Inflammatory macrophage treated with lipopolysaccharide for 4 hours (primary cell): ENCODE measurements at places on chromosomes 2 and 18.
A peak's percentile ranks its signal among the peaks of the same experiment; 100 is the strongest.

GRCh38 chr2:160278101-160278878, 78.2 kb upstream of the ITGB6 start:
- DNase-seq = no peak

GRCh38 chr2:200305797-200306195, 697 bp upstream of the SPATS2L start:
- DNase-seq = peak; percentile 49

DNA sequence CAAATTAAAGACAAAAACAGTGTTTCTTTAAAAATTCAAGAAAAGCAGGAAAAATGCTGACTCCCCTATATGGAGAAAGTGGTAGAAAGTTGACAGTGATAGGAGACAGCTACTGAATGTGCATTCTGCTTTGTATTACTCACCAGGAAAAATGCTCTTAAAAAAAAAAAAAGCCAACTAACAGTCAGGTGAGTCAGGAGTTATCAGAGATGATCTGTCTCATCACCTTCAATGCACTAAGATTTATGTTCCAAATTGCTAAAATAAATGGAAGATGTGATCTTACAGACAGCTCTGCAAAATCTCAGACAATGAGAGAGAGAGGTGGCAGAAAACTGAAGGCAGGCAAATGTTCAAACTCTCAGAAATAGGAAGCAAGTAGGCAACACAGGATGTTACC, 47.6 kb upstream of the ZNF521 start:
- no peak for DNase-seq

DNA sequence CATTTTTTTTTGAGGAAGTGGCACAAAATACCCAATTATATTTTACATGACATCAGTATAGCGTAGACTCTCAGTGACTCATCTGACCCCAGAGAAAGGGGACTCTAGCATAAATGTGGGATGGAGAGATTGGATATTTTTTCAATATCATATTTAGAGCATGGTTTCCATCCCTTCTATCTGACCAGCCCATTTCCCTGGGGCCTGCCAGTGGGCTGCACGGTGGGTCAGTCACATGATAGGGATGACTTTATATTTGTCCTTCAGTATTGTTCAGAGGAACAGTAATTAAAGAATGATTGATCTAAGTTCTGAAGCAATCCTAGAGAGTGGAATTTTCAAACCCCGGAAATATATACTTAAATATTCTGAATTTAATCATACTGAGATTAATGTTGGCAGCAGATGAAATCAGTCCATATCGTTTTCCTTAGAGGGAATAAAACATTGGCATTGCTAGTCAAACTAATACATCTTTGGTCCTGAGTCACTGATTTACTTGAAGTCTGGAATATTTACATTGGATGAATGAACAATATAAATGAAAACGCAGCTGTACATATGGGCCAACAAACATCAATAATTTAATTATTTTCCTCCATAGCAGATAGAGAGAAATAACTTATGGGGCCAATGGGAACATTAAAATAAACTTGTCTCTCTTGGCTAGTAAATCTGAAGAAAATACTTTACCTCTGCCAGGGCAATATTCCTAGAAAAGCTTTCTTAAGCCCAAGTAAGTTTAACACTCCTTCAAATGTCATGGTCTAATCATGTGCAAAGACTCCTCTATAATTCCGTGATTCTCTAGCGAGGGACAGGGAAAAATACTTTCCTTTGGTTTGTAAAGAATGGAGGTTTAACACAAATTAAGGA, 563.6 kb upstream of the PKDCC start:
- DNase-seq = no peak

DNA sequence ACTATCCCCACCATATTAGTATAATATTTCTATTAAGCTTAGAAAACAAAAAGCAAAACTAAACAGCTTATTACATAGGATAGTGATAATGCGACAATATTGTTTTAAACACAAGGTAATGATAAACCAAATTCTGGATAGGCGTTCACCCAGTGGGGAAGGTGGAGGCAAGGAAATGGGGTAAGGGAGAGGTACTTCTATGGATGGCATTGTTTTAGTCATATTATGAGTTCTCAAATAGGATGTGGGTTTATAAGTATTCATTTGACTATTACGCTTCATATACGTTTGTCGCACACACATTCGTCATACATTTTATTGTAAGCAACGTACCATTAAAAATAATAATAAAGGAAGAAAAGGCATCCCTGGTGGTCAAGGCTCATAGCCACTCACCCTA, 88.8 kb upstream of the DNMT3A start:
- DNase-seq = no peak

- DNase-seq = no peak
Measured at GRCh38 chr18:80233201-80233835, 14.0 kb downstream of the PARD6G start.

- no peak for DNase-seq
Measured at GRCh38 chr2:137179542-137179941, 414.2 kb downstream of the THSD7B start.

DNA sequence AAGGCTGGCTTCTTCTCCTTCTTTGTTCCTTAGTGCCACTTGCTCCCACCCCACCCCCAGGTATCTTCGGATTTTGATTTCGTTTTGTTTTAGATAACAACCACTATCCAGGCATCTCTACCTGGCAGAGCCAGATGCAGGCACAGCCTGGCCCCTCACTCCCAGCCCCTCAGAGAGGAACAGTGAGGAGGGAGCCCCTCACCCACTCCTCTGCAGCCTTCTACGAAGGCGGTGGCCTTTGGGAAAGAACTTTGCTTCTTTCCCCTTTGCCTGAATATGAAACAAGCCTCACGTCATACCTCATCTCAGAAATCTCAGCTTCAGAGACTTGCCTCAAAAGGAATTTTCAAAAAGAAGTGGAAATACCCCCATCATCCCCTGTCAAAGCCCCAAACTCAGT, 6.3 kb upstream of the CYP26B1 start:
- no peak for DNase-seq

DNA sequence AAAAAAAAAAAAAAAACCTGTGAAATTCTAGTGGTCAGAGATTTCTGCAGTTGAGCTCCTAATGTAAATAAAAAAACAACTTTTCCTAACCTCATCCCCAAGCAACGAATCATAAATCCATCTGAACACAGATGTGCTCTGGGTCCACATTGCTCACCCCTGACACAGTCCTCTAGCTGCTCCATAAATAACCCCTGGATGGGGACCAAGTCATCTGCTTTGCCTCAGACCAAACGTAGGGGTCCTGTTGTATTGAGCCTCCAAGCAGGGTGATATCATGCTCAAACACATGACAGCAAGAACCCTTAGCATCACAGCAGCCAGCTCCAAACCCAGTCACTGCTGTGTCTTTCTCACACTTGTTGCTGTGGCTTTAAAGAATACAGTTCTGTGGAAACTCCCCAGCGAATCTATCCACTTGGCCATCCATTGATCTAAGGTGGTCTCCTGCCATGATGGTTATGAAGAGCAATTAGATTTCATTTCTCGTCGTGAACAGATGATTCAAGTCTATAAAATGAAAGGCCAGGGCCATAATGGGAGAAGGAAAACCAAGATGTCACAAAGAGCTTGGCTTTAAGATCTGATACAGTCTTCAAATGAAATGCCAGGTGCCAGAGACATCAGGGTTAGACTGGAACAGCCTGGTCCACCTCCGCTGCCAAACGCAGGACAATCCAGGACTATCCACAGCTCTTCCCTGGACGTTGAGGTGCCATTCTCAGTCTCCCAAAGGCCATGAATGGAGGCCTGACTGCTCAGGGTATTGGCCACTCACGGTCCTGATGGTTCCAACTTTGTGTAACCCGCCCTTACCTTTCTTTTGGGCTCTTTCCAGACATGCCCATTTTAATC, 39.0 kb downstream of the TBC1D8 start:
- DNase-seq = no peak

GRCh38 chr2:177772529-177772928, 300.0 kb downstream of the PDE11A start:
- peak; percentile 51 for DNase-seq

DNA sequence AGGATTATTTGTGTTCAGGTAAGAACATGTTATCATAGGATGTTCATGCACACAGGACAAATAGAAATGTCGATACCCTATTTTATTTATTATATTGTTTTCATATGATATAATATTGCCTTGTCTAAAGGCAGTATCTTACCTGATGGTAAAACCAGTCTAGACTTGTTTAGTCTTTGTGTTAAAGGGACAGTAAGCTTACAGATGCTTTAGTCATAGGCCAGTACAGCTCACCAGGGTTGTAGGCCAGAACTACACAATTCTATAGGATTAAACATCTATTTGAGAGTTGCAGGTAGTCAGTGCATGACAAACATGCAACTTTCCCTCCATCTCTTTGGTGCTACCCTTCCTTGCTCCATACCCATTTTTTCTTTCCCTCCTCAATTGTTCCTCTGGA, 158.5 kb downstream of the GALNT3 start:
- no peak for DNase-seq

DNA sequence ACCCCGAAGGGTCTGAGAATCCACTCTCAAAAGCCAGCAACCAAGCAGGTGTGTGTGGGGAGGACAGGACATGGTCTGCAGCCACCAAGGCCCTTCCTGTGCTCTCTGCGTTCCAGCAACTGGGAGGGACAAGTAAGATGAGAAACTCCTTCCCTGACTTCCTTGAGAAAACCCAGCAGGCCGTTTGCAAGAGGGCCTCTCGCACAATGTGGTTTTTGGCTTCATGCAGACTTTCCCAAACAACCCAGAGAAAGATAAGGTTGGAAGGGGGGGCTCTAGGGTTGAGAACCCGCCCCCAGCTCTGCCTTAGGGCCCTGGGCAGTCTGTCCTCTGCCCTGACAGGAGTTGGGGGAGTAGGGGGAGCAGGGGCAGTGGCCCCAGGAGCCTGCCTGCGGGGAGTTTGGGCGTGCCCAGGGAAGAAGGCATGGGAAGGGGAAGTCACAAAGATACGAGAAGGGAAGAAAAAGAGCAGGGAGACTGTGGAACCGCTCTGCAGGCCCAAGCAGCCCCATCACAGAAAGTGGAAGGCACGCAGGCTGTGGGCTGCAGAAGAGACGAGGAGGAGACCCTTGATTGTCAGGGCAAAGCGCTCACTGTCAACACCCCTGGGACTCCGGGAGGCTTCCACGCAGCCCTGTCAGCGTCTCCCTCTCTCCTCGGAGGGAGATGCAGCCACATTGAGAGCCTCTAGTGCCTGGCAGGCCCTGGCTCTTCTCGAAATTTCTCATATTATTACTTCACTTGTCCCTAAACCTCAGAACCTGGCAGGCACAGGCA, 99.8 kb downstream of the SMAD7 start:
- DNase-seq = no peak

GRCh38 chr18:48161911-48162698, 231.6 kb upstream of the SMAD2 start:
- DNase-seq = no peak

DNA sequence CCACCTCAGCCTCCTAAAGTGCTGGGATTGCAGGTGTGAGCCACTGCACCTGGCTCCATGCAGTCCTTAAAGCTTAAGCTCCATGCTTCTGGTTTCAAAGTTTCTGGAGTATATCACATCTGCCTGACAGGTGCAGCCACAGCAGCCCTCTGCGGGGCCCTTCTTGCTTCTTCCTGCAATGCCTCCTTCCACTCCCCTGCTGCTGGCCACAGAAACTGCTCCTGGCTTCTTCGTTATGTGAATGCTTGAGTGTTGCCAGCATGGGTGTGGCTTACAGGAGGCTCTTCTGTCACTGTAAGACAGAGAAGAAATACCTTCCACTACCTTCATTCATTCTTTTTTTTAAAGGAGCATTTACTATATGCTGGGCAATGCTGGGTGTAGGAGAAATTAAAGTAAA, 10.1 kb upstream of the CCBE1 start:
- DNase-seq = no peak

DNA sequence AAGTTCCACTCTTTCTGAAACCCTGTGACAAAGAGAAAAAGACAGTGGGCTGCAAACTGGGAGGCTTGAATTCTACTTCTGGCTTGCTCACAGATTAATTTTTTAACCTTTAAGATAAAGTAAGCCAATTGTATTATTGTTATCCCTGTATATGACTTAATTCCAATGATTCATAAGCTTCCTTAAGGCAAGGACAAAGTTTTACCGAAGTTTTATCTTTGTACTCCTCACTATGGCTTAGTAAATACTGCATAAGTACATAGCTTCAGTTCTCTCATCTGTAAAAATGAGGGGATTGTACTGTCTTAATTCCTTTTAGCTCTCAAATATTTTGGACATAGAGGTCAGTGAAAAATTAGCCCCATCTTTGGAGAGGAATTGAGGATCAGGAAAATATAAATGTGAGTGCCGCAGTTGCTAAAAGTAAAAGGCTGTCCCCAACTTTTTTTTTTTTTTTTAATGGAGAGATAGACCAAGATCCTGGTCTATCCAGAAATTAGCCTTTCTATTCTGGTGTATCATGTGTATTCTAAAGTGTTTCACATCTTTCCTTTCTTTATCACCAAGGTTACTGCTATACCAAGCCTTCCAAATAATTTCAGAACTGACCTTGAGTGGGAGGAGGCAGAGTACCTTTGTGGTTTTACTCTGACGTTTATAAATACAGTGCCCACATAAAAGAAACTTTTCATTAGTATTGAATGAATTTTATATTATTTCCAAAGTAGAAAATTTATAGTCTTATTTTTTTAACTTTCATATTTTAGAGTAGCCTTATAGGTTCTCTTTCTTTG, 13.3 kb downstream of the RELCH start:
- DNase-seq = no peak

DNA sequence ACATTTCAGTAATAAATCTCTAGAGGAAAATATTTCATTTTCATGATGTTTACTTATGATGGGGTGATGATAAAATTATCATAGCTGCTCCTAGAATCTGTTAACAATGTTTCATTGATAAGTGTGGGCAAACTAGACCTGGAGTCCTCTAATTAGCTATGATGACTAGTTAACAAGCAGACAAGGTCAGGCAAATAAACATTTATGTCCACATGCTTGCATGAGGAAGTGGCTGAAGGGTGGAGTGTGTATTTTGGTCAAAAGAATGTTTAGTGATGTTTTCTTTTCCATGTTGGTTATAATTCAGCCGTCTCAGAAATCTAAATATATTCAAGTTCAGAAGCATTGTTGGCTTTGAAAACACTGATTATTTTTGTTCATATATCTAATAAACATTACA, 99.9 kb upstream of the FN1 start:
- DNase-seq = no peak

- no peak for DNase-seq
Measured at GRCh38 chr2:224085246-224085645, 46.2 kb upstream of the SERPINE2 start.

- peak; percentile 86 for DNase-seq
Measured at GRCh38 chr2:68366083-68366560, 1.0 kb downstream of the PLEK start.

GRCh38 chr2:71671203-71671854, 218.0 kb downstream of the DYSF start:
- DNase-seq = no peak

- peak; percentile 46 for DNase-seq
Measured at GRCh38 chr2:191217580-191217979, 27.6 kb upstream of the MYO1B start.

GRCh38 chr2:206456078-206456754, 12.9 kb downstream of the ADAM23 start:
- no peak for DNase-seq
